ENCODE measurements at places on chromosomes 2 and 18.

- no peak overlapping the region for H3K4me3 ChIP-seq
- H3K36me3 ChIP-seq = no peaks in the 10 kb centered on the region
- no peak for DNase-seq
- H3K27ac ChIP-seq = peak overlapping the region; percentile 53
- peaks cover 44% of the 10 kb centered on the region for H3K4me1 ChIP-seq
Observed at GRCh38 chr2:9763356-9764152, 79.7 kb upstream of the TAF1B start.

- DNase-seq = no peak
- H3K36me3 ChIP-seq = no peaks in the 10 kb centered on the region
- H3K4me3 ChIP-seq = no peak overlapping the region
- peaks cover 16% of the 10 kb centered on the region for H3K27me3 ChIP-seq
- H3K4me1 ChIP-seq = no peaks in the 10 kb centered on the region
Observed at GRCh38 chr2:119008108-119008507, 66.1 kb downstream of the MARCO start.

DNA sequence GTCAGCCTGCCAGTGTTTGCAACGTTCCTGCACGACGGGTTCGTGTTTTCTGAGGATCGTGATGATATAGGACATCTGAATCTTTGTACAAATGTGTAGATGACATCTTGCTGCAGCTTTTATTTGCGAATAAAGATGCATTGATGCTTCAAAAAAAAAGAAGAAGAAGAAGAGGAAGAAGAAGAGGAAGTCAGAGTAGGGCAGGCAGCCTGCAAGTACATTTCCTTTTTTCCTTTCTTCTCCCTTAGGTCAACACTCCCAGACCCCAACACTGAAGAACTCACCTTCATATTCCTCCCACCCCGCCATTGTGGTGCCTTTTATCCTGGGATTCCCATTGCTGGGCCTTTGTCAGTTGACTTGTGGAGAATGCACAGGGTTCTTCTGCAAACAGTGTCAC, 91.5 kb downstream of the FHOD3 start:
- DNase-seq = no peak
- no peaks in the 10 kb centered on the region for H3K36me3 ChIP-seq
- H3K27me3 ChIP-seq = no peaks in the 10 kb centered on the region
- no peak overlapping the region for H3K4me3 ChIP-seq

GRCh38 chr18:44128365-44128764, 552.3 kb upstream of the SETBP1 start:
- H3K36me3 ChIP-seq = no peaks in the 10 kb centered on the region
- DNase-seq = no peak
- H3K4me1 ChIP-seq = no peaks in the 10 kb centered on the region
- H3K4me3 ChIP-seq = no peak overlapping the region

- no peaks in the 10 kb centered on the region for H3K27me3 ChIP-seq
- H3K27ac ChIP-seq = no peak overlapping the region
- no peaks in the 10 kb centered on the region for H3K36me3 ChIP-seq
- DNase-seq = no peak
- H3K4me3 ChIP-seq = no peak overlapping the region
Observed at GRCh38 chr2:212145121-212145520, 393.5 kb downstream of the ERBB4 start.

DNA sequence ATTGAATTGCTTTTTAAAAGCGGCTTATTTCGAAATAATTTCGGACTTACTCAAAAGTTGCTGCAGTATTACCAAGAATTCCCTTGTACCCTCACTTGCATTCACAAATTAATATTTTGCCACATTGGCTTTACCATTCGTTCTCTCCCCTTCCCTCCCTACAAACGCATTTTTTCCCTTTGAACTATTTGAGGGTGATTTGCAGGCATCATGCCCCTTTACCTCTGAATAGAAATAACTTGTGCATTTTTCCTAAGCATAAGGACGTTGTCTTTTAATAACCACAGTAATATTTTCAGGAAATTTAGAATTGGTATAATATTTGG, 608 bp downstream of the CCDC138 start:
- H3K36me3 ChIP-seq = peaks cover 30% of the 10 kb centered on the region
- peaks cover 19% of the 10 kb centered on the region for H3K4me1 ChIP-seq
- peak overlapping the region; percentile 84 for H3K4me3 ChIP-seq
- DNase-seq = no peak

DNA sequence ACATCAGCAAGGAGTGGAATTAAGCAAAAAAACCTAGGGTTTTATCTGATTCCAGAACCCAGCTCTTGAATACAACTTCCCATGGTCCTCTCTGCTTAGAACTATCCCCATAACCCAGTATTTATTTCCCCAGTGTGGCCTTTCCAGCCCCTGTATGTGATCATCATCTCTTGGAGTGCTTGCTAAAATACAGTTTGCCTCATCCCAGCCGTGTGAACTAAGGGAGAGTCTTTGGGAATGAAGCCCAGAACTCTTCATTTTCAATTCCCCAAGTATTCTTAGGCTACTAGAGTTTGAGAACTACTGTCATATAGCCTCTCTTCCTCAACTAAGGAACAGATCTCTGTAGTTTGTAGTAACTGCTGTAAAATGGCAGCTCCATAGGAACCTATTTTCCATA, 173.1 kb downstream of the LCLAT1 start:
- H3K36me3 ChIP-seq = peaks cover 11% of the 10 kb centered on the region
- no peak for DNase-seq
- no peaks in the 10 kb centered on the region for H3K27me3 ChIP-seq
- H3K4me3 ChIP-seq = no peak overlapping the region
- H3K4me1 ChIP-seq = peaks cover 5% of the 10 kb centered on the region
- no peak overlapping the region for H3K27ac ChIP-seq

DNA sequence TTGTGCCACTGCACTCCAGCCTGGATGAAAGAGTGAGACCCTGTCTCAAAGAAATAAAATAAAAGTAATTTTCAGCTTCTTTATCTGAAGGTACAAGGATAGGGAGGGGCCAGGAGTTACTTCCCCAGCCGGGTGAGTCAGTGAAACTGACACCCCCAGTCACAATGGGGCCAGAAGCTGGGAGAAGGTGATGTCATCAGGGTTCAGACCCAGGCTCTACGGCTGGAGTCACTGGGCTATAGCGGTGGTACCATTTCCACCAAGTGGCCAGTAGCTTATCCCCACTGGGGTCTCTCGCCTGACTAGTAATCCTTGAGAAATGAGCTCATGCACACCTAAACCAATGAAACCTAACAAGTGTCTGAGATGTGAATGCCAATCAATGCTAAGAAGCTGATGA, 107.9 kb downstream of the ALPK2 start:
- no peaks in the 10 kb centered on the region for H3K36me3 ChIP-seq
- DNase-seq = no peak
- H3K4me3 ChIP-seq = no peak overlapping the region
- H3K27ac ChIP-seq = no peak overlapping the region
- peaks cover 6% of the 10 kb centered on the region for H3K4me1 ChIP-seq
- peaks cover 28% of the 10 kb centered on the region for H3K27me3 ChIP-seq

DNA sequence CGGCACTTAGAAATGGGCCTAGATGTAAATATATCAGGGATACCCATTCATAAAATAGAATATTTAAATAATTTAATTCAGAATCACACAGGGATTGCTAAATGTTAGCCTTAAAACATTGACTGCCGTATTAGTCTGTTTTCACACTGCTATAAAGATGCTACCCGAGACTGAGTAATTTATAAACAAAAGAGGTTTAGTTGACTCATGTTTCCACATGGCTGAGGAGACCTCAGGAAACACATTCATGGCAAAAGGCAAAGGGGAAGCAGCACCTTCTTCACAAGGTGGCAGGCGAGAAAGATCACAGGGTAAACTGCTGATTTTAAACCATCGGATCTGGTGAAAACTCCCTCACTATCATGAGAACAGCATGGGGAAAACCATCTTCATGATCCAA, 223.6 kb upstream of the GULP1 start:
- H3K27me3 ChIP-seq = no peaks in the 10 kb centered on the region
- H3K27ac ChIP-seq = no peak overlapping the region
- H3K4me1 ChIP-seq = no peaks in the 10 kb centered on the region
- no peak overlapping the region for H3K4me3 ChIP-seq

GRCh38 chr18:26555804-26556553, 7.6 kb upstream of the KCTD1 start:
- H3K4me3 ChIP-seq = no peak overlapping the region
- H3K27ac ChIP-seq = no peak overlapping the region
- no peak for DNase-seq
- peaks cover 51% of the 10 kb centered on the region for H3K27me3 ChIP-seq
- no peaks in the 10 kb centered on the region for H3K36me3 ChIP-seq

GRCh38 chr2:59046401-59047372, 805.6 kb upstream of the FANCL start:
- no peak overlapping the region for H3K4me3 ChIP-seq
- no peaks in the 10 kb centered on the region for H3K27me3 ChIP-seq
- no peak overlapping the region for H3K27ac ChIP-seq
- no peaks in the 10 kb centered on the region for H3K4me1 ChIP-seq

GRCh38 chr2:162926501-162926900, 87.9 kb upstream of the KCNH7 start:
- H3K4me1 ChIP-seq = no peaks in the 10 kb centered on the region
- H3K36me3 ChIP-seq = no peaks in the 10 kb centered on the region
- no peak for DNase-seq
- no peaks in the 10 kb centered on the region for H3K27me3 ChIP-seq

- H3K4me1 ChIP-seq = peaks cover 55% of the 10 kb centered on the region
- H3K27ac ChIP-seq = peak overlapping the region; percentile 87
- peak; percentile 76 for DNase-seq
- H3K4me3 ChIP-seq = peak overlapping the region; percentile 65
Observed at GRCh38 chr2:171319164-171319810, 114.5 kb downstream of the METTL8 start.

DNA sequence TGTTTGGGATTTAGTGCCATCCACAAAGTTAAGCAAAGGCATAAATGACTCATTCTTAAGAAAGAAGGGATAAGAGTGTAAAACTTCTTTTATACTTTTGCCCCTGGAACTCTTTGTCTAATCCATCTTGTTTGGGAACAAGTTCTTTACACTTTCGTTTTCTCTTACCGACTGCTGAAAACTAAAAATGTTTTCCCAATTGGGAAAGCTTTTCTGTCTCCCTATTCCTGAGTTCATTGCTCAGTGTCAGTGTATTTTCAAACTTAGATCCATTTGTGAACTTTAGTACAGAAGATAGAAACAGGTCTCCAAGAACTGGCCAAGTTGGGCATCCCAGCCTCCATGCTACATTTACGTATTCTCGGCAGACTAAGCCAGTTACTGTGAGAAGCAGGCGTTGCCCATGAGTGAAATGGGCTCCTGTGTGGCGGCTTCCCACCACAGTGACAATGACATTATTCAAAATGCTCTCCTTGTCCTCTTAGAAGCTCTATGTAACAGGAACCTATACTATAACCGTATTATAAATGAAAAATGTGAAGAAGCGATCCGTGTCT, 51.7 kb downstream of the TGOLN2 start:
- DNase-seq = no peak
- H3K4me3 ChIP-seq = no peak overlapping the region
- H3K27me3 ChIP-seq = peaks cover 29% of the 10 kb centered on the region
- H3K4me1 ChIP-seq = peaks cover 2% of the 10 kb centered on the region
- no peak overlapping the region for H3K27ac ChIP-seq

- peaks cover 4% of the 10 kb centered on the region for H3K27me3 ChIP-seq
- no peaks in the 10 kb centered on the region for H3K4me1 ChIP-seq
- H3K27ac ChIP-seq = no peak overlapping the region
- H3K36me3 ChIP-seq = no peaks in the 10 kb centered on the region
- H3K4me3 ChIP-seq = no peak overlapping the region
- no peak for DNase-seq
Observed at GRCh38 chr18:23151414-23152099, 16.3 kb downstream of the CABLES1 start.

GRCh38 chr2:7378591-7378990, 461.4 kb downstream of the RNF144A start:
- peaks cover 20% of the 10 kb centered on the region for H3K27me3 ChIP-seq
- no peaks in the 10 kb centered on the region for H3K4me1 ChIP-seq
- no peak for DNase-seq
- H3K4me3 ChIP-seq = no peak overlapping the region
- no peaks in the 10 kb centered on the region for H3K36me3 ChIP-seq

GRCh38 chr18:78518805-78519204, 460.8 kb upstream of the SALL3 start:
- no peak overlapping the region for H3K4me3 ChIP-seq
- no peak for DNase-seq
- no peaks in the 10 kb centered on the region for H3K36me3 ChIP-seq
- no peak overlapping the region for H3K27ac ChIP-seq

- no peaks in the 10 kb centered on the region for H3K36me3 ChIP-seq
- no peak for DNase-seq
Observed at GRCh38 chr18:22831441-22831904, 101.7 kb upstream of the RBBP8 start.

DNA sequence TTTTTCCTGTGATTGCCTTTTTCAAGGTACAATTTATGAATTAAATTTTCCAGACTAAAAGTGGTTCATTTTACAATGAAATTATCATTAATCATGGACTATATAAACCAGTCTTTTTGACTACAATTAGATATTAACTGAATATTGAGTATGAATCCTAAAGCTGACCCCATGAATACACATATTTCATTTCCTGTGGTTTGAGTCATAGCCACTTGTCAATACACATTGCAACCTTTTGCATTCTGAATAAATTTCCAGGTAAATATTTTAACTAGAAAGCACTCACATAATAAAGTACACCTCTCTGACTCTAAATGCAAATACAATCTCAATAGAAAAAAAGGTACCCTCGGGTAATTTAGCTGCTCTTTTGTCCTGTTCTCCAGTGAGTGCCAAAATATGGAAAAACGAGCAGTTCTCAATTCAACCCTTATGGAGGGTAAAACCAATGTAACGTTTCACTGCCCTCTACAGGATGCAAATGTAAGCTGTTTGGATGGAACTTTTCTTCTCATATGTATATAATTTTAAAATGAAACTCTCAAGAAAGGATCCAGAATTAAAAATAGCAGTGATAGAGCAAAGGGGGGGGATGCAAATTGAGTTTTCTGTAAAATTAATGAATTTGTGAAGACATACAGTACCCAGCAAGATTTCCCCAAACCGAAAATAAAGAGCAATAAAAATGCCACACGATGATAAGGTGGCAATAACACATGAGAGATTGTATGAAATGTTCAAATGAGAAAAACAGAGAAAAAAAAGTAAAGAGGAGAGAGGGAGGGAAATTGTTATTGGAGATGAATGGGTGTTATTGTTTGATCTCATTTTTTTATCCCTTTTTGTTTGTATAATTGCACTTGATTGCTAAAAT, 1795.7 kb upstream of the PIK3C3 start:
- H3K4me3 ChIP-seq = no peak overlapping the region
- H3K27ac ChIP-seq = no peak overlapping the region
- DNase-seq = no peak
- H3K36me3 ChIP-seq = no peaks in the 10 kb centered on the region

All from activated CD8-positive, alpha-beta memory T cell treated with anti-CD3 and anti-CD28 coated beads, Interleukin-2, amount 10 ng/mL, durations not matched to agents 7 days and 5 days (primary cell).